Esophagus mucosa (tissue), 1 donor: ENCODE measurements at places on chromosomes 2 and 18. TPM values are rescaled to one million over a fixed set of nuclear protein-coding genes. Genes with fewer than 3 reads are reported as not detected.

BOLL gene
- total RNA-seq, result not detected

CTAGE1 gene
- total RNA-seq, result not detected

CAPG gene
- total RNA-seq, result 295 TPM

G6PC2 gene
- not detected for total RNA-seq

CNTNAP5 gene
- not detected for total RNA-seq

CCDC138 gene
- total RNA-seq, result 4.2 TPM

NRP2 gene
- 20.0 TPM for total RNA-seq

HMSD gene
- 2.0 TPM for total RNA-seq

REG3G gene
- total RNA-seq, result not detected

UGT1A3 gene
- 0.28 TPM for total RNA-seq

KCNJ13 gene
- not detected for total RNA-seq

LAMA3 gene
- 40.1 TPM for total RNA-seq

POMC gene
- total RNA-seq, result 0.44 TPM

MEP1B gene
- total RNA-seq, result not detected

GAL3ST2 gene
- not detected for total RNA-seq

ZAP70 gene
- 0.76 TPM for total RNA-seq

TOGARAM2 gene
- total RNA-seq, result 0.16 TPM

XDH gene
- 39.7 TPM for total RNA-seq

WNT10A gene
- 3.4 TPM for total RNA-seq

UBR3 gene
- 23.8 TPM for total RNA-seq

CTIF gene
- 14.0 TPM for total RNA-seq

FZD7 gene
- 3.0 TPM for total RNA-seq

RAD51AP2 gene
- total RNA-seq, result 0.16 TPM

RALBP1 gene
- 93.7 TPM for total RNA-seq

DUSP2 gene
- total RNA-seq, result 1.8 TPM

KHK gene
- total RNA-seq, result 3.5 TPM

PAX8 gene
- 6.1 TPM for total RNA-seq

LYPD6 gene
- total RNA-seq, result 0.96 TPM

RIOK3 gene
- total RNA-seq, result 119 TPM

SULT1C4 gene
- 0.32 TPM for total RNA-seq

IL37 gene
- not detected for total RNA-seq

BBS5 gene
- 3.5 TPM for total RNA-seq

SKOR2 gene
- total RNA-seq, result not detected

DSC3 gene
- total RNA-seq, result 319 TPM

UGT1A10 gene
- 6.9 TPM for total RNA-seq

SERPINB10 gene
- total RNA-seq, result 0.36 TPM

CPO gene
- total RNA-seq, result not detected

FIGN gene
- total RNA-seq, result 1.0 TPM

CELF4 gene
- not detected for total RNA-seq

SERPINB12 gene
- 0.60 TPM for total RNA-seq

ARHGAP15 gene
- 2.6 TPM for total RNA-seq

RAX gene
- total RNA-seq, result not detected

POU3F3 gene
- not detected for total RNA-seq

IL1RL1 gene
- total RNA-seq, result 2.8 TPM

FEV gene
- not detected for total RNA-seq

TNFRSF11A gene
- total RNA-seq, result 5.7 TPM

NEB gene
- 1.7 TPM for total RNA-seq

STK25 gene
- 82.4 TPM for total RNA-seq

OSR1 gene
- total RNA-seq, result 0.96 TPM
